ENCODE measurements at places on chromosomes 4 and X.
A peak's percentile ranks its signal among the peaks of the same experiment; 100 is the strongest.

DNA sequence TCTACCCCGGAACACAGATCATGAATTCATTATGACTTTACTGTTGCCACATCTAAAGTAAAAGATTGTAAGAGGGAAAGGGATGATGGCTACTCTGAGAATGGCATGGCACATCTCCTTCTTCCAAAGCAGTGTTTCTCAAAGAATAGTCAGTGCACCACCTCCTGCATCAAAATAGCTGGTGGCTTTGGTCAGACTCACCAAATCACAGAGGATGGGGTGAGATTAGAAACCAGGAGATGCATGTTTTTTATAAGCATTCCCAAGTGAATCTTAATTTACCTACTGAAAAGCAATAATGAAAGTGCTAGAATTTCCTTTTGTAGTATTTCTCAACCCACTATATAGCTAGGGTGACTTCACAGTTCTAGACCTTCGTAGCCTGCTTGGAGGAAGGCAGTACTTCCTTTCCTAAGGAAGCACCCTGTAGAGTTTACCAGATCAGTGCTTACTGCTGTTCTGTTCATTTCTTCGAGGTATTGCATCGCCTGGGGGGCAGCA lies 340.8 kb upstream of the KLF3 start:
- no peak for DNase-seq

GRCh38 chr4:86957215-86957614 lies 22.4 kb downstream of the AFF1 start:
- no peak for DNase-seq

GRCh38 chr4:48706736-48707135 lies 73.3 kb downstream of the FRYL start:
- DNase-seq = no peak

DNA sequence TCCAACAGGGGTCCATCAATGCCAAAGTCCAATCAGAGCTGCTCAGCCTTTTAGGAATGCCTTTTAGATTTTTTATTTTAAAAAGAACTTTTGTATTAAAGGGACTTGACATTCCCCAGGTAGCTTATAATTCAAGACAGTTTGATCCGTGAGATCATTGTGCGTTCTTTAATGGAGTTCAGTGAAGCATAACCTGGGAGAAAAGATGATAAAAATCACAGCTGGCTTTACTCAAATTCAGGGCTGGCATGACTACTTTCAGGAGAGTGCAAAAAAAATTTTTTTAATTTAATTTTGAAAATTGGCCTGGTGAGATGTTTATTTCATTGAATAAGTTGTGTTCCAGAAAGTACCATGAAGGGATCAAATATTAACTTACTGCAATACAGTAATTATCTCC lies 118.2 kb downstream of the VCX2 start:
- DNase-seq = no peak

GRCh38 chr4:3257556-3258482 lies 8.9 kb downstream of the MSANTD1 start:
- peak; percentile 56 for DNase-seq

GRCh38 chr4:120723986-120724385 lies 198.5 kb downstream of the PRDM5 start:
- DNase-seq = no peak
